ENCODE measurements at places on chromosomes 2 and 18.

DNA sequence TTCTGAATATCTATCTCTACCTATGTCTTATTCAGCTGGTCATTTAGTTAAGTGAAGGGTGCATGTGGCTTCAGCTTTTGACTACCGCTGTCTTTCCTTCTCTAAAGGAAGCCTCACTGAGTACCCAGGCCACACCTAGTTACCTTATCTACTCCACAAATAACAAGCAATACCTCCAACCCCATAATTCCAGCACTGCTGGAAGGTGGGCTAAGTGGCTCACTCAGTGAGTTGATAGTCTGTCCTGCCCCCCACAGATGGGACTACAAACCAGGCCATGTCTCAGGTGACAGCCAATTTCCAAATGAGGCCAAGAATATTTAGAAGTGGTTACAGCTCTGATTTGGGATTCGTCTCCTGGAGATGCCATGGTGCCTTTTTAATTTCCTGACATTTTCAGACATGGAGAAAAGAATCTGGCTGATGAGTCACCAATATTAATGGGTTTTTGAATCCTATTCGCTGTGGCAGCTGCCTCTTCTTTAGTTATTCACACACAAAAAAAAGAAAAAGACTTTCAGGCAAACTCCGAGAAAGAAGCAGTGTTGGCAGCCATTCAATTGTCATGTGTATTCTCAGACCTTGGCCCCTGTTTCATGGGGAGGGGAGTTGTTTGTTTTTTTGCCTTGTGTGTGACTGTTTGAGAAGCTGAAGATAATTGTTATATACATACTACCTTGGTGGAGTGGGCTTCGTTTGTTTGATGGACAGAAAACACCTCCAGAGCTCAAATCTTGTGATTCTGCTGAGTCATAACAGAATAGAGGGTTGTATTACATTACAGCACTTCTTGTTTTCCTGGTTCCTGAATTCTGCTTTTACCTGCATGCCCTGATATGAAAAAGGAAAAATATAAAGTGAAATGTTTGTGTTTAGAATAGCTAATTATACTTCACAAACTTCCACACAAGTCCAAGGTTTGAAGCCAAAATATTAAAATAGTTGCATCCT is 64.2 kb downstream of the SCG2 start:
- DNase-seq: no peak

GRCh38 chr2:164932377-164932776 is 22.9 kb downstream of the SLC38A11 start:
- DNase-seq: no peak

DNA sequence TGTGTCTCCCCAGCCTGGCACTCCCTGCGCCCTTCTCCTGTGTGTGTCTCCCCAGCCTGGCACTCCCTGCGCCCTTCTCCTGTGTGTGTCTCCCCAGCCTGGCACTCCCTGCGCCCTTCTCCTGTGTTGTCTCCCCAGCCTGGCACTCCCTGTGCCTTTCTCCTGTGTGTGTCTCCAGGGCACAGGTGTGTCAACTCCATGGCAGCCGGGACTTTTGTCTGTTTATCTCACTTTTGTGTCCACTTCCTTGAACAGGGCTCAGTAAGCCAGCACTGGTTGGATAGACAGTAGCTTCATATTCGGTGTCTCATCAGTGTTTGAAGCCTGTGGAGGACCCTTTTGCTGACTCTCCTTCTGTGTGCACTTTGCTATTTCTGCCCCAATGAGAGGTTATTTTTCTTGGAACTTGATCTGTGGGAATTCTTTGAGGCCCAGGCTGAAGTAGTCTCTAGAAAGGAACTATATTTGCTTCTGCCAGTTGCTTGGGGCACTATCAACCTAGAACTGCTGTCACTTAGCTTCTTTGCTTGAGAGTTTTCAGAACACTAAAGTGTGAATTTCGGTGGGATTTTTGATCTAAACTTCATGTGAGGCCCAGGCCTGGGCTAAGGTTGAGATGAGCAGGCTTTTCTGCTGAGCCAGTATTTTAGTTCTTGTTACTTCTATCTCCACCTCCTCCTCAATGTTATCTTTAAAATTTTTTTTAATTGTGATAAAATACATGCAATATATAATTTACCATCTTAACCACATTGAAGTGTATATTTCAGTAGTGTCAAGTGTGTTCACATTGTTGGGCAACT is 8.3 kb upstream of the ASB1 start:
- DNase-seq: no peak

DNA sequence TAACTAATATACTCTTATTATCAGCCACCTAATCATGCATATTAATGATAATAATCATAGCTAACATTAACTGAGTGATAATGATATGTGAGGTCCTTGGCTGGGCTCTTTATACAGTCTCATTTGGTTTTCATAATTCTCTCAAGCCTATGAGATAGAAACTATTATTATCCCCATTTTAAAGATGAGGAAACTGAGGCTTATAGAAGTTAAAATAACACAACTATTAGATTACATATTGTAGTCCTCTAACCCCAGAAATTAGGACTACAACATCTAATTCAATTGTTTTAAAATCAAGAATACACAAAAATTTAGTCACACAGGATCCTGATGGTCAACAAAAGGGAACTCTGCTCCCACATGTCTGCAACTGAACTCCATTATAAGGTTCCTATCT is 83.6 kb upstream of the ITGB6 start:
- no peak for DNase-seq

- peak; percentile 3 for DNase-seq
Observed at GRCh38 chr18:11219571-11219970, 70.2 kb upstream of the PIEZO2 start.

- no peak for DNase-seq
Observed at GRCh38 chr2:25386971-25387875, 45.5 kb upstream of the DNMT3A start.

DNA sequence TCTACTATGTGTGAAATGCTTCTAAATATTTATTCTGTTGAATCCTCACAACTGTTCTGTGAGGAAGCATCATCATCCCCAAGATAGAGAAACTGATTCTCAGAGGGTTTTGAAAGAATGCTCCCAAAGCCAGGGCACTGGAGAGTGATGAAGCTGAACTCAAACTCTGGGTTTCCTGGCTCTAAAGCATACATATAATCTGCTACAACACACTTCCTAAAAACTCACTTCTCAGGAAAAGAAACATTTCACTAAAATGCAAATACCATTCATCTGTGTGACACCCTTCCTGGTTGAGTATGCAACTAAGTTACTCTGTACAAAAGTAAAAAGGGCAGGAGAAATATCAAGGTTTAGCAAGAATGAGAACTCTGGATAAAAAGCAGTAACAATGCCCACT is 58.6 kb downstream of the GRB14 start:
- no peak for DNase-seq

DNA sequence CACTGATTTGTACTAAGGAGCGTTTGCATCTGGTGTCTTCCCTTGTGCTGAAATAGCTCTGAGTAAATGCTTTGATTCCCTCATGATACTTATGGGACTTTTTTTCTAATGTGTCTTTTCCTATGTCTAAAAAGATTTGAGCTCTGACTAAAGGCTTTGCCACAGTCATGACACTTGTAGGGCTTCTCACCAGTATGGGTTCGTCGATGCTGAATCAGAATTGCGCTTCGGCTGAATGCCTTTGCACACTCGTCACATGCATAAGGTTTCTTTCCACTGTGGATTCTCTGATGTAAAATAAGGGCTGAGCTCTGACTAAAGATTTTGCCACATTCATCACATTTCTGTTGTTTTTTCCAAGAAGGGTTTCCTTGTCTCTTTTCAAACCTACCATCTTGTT is 8.0 kb downstream of the ZNF396 start:
- DNase-seq: no peak

DNA sequence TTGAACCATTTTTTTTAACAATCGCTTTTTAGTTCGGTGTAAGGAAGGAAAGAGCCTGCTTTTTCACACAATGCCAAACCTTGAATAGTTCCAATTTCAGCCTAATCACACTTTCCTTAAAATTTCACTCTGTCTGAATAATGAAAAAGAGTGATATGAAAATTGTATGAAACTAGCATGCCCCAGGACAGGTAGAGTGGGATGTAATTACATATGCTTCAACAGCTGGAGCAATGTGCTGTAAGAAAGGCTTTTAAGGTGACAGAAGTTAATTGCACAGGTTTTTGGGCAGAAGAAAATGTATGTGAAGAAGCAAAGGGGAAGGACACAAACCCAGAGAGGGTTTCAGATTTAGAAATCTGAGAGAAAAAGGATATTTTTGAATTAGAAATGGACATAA is 184.0 kb downstream of the DSC3 start:
- DNase-seq: no peak

DNA sequence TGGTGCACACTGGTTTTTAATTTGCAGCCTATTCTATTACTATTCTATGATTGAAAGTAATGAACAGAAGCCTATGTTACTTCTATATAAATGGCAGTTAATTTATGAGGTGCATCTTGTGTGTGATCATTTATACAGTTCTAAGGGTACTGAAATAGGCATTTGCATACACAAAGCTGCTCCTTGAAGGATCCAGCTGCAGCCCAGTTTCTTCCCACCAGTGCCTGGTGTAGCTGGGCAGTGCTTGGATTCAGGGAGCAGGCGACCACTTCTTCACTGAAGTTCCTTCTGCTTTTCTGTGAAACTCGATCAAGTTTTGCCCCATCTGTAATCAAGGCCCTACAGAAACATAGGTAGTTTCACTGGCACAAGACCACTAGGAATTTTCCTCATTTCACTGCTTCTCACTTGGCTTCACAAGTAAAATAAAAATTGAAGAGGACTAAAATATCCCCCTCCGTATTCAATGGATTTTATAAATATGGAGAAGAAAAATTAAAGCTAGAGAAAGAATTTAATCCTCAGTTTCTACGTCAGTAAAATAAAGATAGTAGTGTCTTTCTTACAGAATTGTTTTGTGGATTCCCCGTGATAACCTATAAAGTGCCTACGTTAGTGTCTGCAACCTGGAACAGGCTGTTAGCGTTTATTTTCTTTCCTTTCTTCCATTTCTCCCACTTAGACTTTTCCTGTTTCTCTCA is 1.7 kb upstream of the LPIN2 start:
- no peak for DNase-seq

DNA sequence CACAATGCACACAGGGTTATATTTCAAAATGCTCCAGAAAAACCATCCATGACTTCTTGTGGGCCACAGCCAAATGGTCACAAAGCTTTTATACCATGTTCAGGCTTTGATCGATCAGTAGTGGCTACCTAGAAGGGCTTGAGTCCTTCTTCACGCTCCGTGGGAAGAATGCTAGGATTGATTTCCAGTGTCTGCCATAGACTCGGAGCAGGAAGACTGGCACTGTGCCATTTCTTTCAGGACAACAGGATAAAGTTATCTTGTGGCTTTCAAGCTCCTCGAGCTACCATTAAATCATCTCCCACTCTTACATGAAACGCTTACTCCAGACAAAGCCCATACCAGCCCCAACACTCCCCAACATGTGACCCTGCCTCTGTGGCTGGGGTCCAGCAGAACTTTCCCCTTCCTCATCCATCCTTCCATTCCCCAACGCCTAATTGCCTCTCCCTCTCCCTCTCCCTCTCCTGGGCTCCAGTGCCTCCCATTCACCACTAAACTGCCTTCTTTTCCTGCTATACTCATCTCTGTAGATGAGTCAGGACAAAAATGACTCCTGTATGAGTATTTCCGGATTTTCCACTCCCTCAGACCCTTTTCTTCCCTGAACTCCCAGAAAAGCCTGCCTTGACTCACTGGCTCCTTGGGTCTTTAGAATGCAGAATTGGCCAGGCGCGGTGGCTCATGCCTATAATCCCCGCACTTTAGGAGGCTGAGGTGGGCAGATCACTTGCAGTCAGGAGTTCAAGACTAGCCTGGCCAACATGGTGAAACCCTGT is 40.9 kb downstream of the ADD2 start:
- DNase-seq: peak; percentile 13
